ENCODE measurements at places on chromosomes 3 and 15.

DNA sequence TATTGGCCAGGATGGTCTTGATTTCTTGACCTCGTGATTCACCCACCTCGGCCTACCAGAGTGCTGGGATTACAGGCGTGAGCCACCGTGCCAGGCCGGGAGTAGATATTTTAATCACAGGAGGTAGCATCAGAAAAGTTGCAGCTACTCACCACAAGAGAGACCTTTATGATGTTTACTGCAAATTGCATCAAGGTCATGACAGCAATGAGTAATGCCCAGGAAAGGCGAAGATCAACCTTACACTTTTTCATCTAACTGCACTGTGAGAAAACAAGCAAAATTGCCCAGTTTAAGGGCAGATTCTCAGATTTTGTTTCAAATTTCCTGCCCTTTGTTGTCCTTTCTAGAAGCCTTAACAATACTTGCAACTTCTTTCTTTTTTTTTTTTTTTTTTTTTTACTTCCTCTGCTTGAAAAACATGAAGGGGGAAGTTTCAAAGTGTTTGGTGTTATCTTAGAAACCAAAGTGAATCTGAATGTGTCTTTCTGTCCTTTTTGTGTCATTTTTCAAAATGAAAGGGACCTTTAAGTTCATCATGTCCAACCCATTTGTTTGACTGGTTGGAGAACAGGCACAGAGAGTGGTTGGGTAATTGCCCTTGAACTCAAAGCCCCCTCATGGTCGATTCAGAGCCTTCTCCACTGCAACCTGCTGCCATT lies 25.0 kb downstream of the TGFBR2 start:
- DNase-seq, result no peak

- DNase-seq, result peak; percentile 83
These were observed 45.6 kb downstream of the DNASE1L3 start for GRCh38 chr3:58164906-58165821.

GRCh38 chr15:34280193-34280592 lies 55.4 kb downstream of the EMC4 start:
- no peak for DNase-seq

- no peak for DNase-seq
These were observed 11.7 kb upstream of the SAMMSON start for GRCh38 chr3:69987833-69988232.

GRCh38 chr3:182214416-182214815 lies 502.7 kb downstream of the SOX2 start:
- DNase-seq, result no peak

DNA sequence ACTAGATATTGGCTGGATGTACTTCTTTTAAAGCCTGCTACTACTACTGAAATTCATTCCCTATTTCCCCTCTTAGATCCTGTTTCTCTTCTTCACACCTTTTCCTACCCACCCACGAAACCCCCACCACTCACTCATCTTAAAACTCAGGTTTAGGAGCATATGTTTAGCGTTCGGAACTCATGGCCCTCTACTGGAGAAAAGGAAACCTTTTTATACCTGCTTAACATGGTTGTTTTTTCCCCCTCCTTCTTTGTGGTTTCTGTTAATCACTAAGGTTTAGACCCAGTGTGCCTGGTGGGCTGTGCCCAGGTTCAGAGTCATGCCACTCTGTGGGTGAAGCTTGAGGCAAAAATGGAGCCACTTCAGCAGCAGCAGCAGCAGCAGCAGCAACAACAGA lies 2.6 kb downstream of the ARID3B start:
- DNase-seq, result no peak

GRCh38 chr3:9820543-9820942 lies 10.5 kb downstream of the TTLL3 start:
- no peak for DNase-seq

DNA sequence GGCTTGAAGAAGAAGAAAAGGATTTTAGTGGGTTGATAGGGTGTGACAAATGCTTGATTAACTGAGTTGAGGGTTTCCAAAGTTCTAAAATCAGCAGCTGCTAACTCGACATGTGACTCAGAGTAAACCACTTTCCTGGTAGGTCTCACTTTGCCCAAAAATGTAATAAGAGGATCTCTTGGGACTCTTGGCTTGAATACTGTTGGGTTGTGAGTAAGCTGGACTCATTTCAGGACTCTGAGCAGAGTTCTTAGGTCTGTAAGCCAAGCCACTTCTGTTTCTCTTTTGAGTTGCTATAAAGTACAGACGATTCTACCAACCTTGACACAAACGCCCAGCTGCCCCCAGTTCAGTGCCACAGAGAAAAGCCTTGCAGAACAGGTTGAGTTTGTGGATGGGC lies 241.1 kb downstream of the ZNF621 start:
- no peak for DNase-seq

- DNase-seq, result peak; percentile 61
These were observed 278.1 kb upstream of the LRTM1 start for GRCh38 chr3:55205990-55206389.

- peak; percentile 38 for DNase-seq
These were observed 7.1 kb upstream of the LARS2 start for GRCh38 chr3:45381168-45381852.

GRCh38 chr3:64457811-64458210 lies 230.0 kb downstream of the ADAMTS9 start:
- DNase-seq, result no peak

- DNase-seq, result no peak
These were observed 37.6 kb downstream of the MTMR10 start for GRCh38 chr15:30953731-30954378.

DNA sequence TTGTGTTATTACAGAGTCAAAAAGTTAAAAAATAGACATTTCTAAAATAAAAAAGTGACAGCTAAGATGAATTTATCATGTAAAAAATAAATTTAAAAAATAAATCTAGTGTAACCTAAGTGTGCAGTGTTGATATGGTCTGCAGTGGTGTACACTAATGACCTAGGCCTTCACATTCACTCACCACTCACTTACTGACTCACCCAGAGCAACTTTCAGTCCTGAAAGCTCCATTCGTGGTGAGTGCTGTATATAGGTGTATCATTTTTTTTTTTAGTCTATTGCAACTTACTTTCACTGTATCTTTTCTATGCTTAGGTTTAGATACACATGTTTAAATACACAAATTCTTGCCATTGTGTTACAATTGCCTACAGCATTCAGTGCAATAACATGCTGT lies 459.4 kb upstream of the ROBO1 start:
- no peak for DNase-seq

DNA sequence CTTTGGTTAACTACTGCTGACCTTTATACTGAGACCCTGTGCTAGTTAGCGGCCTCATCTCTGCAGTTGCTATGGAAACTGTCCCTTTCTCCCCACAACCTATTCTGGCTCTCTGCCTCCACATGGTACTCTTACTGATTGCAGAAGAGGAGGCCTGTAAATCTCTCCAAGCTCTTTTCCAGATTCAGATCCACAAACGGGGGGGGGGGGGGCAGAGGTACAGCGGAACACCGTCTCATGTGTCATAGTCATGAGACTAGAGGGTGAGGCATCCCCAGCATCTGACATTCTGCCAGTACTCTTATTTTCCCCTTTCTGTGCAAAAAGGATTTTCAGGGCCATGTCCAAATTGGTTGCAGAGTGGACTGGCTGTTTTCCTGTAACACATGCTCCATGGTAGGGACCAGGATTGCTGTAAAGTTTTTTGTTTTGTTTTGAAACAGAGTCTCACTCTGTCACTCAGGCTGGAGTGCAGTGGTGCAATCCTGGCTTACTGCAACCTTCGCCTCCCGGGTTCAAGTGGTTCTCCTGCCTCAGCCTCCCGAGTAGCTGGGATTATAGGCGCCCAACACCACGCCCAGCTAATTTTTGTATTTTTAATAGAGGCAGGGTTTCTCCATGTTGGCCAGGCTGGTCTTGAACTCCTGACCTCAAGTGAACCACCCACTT lies 8.3 kb upstream of the MAP1A start:
- DNase-seq, result peak; percentile 65

GRCh38 chr3:188001926-188002325 lies 152.0 kb upstream of the LPP start:
- DNase-seq, result no peak

DNA sequence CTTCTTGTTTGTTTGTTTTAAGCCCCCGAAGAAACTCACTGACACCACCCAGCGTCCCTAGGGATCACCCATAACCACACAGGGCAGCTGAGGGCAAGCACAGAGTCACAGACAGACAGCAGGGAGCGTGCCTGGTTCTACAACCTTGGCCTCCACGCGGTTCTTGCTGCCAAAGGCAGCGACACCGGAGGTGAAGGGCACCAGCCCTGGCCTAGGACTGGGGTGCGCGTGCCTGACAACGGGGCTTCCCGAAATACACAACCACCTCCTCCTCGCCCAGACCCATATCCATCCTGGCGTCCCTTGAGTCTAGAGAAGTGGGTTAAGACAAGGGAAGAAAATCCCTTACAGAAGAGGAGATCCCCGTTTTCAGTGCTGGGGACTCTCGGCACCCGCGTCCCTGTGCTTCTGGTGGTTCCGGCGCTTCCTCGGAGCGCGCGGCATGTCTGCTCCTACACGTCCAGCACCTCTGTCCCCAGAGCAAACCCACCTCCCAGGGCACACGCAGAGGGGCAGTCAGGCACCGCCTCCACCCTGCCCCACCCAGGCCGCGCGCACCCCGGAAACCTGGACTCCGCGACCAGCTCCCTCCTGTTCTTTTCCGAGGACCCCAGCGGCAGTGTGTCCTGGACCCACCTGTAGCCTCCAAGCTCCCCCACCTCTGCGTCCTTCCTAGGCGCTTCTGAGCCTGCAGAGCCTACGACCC lies 911 bp downstream of the RFTN1 start:
- peak; percentile 63 for DNase-seq

- no peak for DNase-seq
These were observed 199.3 kb upstream of the UMPS start for GRCh38 chr3:124530916-124531315.

GRCh38 chr3:58176827-58177489 lies 33.8 kb downstream of the DNASE1L3 start:
- DNase-seq, result no peak

GRCh38 chr3:97764407-97765238 lies at the start of gene ARL6:
ARL6 (plus strand) TSS chr3:97764758; CDS start chr3:97768108, 3,350 bp downstream.
- DNase-seq, result peak; percentile 96

GRCh38 chr15:101359365-101359947 lies 64.4 kb upstream of the SNRPA1 start:
- peak; percentile 88 for DNase-seq

DNA sequence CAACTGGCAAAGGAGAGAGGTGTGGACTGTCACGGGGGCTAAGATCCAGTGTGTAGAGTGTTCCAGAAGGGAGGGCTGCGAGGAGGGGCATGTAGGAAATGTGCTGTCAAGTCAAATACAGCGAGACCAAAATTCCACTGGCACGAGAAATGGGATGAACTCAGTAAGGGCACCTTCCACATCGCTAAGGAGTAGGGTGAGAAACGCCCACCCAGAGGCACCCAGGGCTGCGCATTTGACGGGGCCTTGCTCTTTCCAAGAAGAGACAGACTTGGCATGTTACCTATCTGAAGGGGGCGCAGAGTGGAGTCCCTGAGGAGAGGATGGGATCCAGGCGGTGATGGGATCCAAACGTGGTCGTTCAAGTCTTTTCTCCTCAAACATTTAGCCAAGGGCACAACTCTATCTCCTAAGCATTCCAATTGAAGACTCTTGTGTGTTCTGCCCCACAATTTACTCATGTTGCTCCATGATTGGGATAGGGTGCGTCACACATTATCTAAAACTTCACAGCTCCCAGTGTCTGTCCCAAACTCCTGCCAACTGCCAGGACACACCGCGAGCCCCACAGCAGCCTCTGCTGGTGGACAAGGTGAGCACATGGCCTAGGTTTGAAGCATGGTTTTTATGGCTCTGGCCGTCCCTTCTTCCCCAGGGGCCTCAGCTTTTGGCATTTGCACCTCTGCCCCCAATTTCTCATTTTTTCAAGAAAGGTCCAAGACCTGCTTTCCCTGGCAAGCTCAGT lies 7.6 kb downstream of the SELENOS start:
- DNase-seq, result peak; percentile 25

DNA sequence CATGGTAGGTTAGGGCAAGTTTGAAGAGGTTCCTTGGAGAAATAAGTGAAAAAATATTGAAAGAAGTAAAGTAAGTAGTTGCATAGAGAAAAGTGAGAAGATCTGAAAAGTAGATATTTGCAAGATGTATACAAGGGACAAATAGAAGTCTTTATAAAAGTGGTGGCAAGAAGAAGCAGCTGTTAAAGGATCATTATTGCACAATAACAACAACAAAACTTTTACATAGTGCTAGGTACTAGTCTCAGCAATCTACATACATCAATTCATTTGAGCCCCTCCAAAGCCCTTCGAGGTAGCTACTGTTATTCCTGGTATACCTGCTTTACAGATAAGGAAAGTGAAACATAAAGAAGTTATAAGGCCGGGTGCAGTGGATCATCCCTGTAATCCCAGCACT lies 239.6 kb downstream of the MEIS2 start:
- no peak for DNase-seq

DNA sequence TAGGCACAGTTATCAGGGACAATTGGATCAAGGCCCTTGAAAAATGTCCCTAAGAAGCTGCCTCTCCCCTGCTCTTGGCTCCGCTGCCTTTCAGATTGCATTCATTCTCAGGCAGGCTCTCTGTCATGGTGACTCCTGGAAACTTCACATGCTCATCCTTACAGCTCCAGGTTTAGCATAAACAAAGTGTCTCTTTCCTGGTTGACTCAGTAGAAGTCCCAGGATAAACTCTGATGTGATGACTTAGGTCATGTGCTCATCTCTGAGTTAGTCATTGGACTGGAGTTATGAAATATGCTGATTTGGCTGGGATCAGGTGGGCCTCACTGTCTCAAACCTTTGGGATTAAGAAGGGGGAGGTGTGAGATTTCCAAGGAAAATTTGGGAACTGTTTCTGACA lies 243.8 kb downstream of the ZNF621 start:
- DNase-seq, result no peak

GRCh38 chr3:178277605-178278004 lies 258.6 kb upstream of the KCNMB2 start:
- DNase-seq, result no peak

- DNase-seq, result no peak
These were observed 88.1 kb downstream of the MBNL1 start for GRCh38 chr3:152356870-152357276.

GRCh38 chr3:22893644-22894325 lies 309.3 kb upstream of the UBE2E2 start:
- no peak for DNase-seq

GRCh38 chr3:124142389-124142970 lies 150.6 kb upstream of the ROPN1 start:
- peak; percentile 53 for DNase-seq

GRCh38 chr15:67125589-67126502 lies 60.4 kb downstream of the SMAD3 start:
- peak; percentile 77 for DNase-seq

DNA sequence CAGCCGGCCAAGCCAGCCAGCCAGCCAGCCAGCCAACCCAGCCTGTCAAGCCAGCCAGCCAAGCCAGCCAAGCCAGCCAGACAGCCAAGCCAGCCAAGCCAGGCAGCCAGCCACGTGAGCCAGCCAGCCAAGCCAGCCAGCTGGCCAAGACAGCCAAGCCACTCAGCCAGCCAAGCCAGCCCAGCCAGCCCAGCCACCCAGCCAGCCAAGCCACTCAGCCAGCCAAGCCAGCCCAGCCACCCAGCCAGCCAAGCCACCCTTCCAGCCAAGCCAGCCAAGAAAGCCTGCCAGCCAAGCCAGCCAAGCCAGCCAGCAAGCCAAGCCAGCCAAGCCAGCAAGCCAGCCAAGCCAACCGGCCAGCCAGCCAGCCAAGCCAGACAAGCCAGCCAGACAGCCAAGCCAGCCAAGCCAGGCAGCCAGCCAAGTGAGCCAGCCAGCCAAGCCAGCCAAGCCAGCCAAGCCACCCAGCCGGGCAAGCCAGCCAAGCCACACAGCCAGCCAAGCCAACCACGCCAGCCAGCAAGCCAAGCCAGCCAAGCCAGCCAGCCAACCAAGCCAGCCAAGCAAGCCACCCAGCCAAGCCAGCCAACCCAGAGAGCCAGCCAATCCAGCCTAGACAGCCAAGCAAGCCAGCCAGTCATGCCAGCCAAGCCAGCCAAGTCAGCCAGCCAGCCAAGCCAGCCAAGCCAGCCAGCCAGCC lies 199.5 kb downstream of the GOLGA6L6 start:
- DNase-seq, result no peak
